ENCODE measurements at places on chromosomes 2 and 18.

DNA sequence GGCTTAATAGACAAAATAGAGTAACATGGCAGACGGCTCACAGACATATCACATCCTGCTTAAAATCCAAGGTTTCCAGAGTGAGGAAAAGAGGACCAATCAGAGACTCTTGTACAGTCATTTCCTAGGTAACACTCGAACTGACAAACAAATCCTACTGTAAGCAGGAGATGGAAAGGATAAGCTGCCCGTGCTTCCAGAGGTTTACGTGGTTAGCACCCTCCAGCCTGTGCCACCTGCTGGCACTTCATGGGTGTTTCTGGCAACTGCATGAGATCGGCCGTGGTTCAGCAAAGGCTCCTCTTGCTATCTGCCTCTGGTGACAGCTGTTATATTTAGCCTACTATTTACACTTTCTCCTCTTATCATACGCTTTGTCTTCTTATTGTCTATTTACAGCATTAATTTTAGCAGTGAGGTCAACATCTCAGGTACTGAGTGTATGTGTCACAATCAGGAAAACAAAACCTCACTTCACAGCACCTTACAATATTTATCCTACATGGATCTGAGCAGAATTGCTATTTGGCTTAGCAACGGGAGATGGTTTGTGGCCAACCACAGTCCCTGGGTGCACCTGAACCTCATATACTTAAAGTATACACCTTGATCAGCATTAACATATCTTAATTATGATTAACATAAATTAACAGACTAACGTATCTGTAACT lies 226.9 kb downstream of the TMEM163 start:
- DNase-seq: no peak

DNA sequence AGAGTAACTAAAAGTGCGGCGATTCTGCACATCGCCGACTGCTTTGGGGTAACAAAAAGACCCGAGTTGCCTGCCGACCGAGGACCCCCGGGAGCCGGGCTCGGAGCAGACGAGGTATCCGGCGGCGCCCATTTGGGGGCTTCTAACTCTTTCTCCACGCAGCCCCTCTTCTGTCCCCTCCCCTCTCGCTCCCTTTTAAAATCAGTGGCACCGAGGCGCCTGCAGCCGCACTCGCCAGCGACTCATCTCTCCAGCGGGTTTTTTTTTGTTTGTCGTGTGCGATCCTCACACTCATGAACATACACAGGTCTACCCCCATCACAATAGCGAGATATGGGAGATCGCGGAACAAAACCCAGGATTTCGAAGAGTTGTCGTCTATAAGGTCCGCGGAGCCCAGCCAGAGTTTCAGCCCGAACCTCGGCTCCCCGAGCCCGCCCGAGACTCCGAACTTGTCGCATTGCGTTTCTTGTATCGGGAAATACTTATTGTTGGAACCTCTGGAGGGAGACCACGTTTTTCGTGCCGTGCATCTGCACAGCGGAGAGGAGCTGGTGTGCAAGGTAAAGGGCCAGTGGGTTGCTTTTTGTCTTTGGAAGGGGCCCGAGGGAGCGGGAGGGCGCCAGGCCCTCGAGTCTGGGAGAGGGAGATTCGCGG lies 1.4 kb downstream of the TRIB2 start:
- peak; percentile 34 for DNase-seq

DNA sequence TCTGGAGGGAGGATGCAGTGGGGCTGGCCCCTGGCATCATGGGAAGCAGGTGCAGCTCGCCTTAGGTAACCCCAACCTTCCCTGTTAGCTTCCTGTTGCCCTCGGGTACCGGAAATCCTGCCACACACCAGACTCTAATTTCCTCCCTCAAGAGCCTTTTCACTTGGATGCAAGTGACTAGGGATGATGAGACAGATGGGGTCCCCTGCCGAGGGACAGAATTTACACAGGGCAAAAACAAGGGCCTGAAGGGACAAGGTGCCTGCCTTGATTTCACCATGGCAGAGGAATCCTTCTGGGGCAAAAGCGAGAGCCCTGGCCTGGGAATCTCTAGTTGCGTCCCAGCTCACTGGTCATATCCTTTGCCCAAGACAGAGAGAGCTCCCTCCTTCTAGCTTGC lies 263.1 kb downstream of the LOXHD1 start:
- no peak for DNase-seq

DNA sequence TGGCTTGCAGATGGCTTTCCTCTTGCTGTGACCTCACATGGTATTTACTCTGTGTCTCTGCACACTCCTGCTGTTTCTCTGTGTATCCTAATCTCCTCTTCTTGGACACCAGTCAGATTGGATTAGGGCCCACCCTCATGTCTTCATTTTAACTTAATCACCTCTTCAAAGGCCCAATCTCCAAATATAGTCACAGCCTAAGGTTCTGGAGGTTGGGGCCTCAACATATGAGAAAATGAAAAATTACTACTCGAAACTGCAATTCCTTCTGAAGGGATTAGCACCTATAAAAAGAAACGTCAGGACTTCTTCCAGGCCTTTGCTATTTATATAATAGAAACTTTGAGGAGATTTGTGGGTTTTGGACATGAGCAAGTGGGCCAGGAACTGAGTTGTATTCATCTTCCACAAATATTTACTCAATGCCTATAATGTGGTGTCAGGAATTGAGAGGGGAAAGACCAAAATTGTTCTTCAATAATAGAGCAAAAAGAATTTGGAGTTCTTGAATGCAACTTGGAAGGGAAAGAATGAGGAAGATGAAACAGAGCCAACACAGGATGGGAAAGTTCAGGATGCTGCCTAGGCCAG lies 270.0 kb upstream of the FN1 start:
- no peak for DNase-seq

GRCh38 chr2:216031960-216032689 lies 18.8 kb upstream of the MREG start:
- peak; percentile 37 for DNase-seq

DNA sequence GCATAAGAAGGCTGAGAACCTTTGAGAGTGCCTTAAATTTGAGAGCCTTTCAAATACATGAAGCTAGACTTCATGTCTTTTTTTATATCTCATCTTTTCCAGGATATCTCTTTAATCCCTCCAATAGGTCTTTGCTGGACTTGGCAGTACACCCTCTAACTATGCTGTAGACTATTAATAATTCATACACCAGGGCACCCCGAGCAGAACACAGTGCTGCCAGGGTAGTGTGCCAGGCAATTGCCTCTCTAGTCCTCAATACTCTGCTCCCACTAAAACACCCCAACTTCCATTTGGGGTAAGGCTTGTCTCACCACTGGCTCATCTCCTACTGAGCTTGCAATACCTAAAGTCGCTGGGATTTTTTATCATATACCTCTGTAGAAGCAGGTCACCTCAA lies 80.8 kb downstream of the VIT start:
- no peak for DNase-seq

DNA sequence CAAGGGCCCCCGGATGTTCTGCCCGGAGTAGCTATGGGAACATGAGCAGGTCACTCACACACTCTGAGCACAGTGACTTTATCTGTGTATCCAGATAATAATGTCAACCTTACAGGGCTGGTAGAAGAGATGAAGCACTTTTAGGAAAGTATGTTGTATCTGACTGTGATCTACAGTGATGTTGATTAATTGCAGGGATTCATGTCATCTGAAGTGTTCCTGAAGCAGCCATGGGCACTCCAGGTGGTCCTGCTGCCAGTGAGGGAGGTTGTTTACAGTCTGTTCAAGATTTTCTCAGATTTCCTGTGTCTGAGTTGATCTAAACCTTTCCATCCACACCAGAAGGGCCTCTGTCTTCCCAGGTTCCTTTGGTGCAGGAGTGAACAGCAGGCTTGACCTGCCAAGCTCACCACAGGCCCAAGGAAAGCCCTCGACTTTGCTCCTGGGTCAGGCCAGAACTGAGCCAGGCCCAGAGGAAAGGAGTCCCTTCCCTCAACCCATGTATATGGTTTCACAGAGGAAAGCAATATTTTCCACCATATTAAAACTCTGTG lies 28.0 kb downstream of the KIAA2012 start:
- no peak for DNase-seq

- DNase-seq: no peak
These were observed 238.7 kb upstream of the SOX11 start for GRCh38 chr2:5453220-5454050.

DNA sequence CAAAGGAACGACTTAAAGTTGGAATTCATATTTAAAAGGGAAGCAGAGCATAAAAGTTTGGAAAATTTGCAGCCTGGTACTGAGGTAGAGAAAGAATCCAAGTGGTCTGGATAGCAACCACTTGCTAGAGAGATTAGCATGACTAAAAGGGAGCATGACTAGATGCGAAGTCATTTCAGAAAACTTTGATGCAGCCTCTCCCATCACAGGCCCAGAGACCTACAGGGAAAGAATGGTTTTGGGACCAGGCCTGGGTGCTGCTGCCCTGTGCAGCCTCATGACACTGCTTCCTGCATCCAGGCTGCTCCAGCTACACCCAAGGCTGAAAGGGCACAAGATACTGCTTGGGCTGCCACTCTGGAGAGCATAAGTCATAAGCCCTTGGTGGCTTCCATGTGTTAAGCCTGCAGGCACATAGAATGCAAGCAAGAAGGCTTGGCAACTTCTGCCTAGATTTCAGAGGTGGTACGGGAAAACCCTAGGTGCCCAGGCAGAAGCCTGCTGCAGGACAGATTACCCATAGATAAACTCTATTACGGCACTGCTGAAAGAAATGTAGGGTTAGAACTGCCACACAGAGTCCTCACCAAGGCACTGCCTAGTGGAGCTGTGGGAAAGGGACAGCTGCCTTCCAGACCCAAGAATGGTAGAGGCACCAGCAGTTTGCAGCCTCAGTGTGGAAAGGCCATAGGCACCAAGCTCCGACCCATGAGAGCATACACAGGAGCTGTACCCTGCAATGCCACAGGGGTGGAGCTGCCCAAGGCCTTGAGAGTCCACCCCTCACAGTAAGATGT lies 12.6 kb upstream of the CHN1 start:
- DNase-seq: no peak

GRCh38 chr2:86679036-86679435 lies 41.1 kb upstream of the RMND5A start:
- DNase-seq: no peak

GRCh38 chr2:26477126-26477910 lies 606 bp downstream of the OTOF start:
- DNase-seq: no peak

DNA sequence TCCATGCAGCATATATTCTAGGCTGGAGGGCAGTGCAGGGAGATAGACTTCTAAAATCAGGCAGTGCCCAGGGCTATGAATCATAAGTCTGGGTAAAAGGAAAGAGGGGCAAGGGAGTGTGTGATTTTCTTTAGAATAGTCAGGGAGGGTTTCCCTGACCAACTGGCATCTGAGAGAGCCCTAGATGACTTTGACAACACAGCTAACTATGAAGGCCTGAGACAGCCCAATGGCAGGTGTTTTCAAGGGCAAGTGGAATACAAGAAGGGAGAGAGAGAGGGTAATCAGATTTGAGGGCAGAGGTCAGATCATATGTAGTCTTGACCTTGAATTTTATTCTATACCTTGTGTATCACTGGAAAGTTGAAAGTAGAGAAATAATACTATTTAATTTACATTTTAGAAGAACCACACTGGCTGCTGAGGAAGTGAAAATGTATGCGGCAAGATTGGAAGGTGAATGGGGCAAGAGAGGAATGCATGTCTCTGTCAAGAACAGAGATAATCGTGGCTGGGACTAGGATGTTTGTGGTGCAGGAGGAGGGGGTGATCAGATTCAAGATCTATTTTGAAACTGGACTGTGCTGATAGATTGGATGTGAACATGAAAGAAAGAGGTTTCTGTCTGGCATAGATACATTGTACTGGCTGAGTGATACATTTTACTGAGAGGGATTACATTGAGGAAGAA lies 1.9 kb upstream of the ITGB6 start:
- DNase-seq: no peak

DNA sequence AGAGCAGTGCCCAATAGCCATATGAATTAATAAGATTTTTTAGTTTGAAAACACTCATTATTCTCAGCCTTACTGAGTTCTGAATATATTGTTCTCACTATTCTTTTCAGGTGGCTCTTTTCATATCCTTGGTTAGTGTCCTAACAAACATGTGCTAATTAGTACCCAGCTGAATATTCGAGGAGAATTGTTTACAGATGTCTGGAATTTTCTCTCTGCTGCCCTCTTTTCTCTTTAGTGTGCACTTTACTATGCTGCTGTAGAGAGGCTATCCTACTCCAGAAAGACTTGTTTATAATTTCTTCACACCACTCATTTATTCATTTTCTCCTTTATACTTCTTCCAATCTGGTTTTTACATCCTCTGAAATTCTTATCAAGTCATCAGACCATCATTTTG lies 405.3 kb downstream of the SPAG16 start:
- no peak for DNase-seq

GRCh38 chr2:133171393-133172004 lies 396.8 kb downstream of the NCKAP5 start:
- DNase-seq: peak; percentile 21

DNA sequence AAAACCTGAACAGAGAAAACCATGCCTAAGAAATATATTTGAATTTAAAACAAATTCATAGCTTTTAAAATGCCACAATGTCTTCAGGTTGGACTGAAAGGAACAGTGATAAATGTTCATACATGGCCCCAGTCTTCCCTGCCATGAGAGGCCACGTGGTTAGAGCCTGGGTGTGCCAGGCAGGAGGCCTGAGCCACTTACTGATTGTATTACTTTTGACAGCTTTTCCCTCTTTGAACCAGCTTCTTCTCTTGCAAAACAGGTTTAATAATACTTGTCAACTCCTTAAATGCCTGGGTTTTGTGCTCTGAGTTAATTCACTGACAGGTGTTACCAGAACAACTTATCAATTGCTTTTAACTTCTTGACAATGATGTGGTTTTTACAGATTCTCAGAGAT lies 27.0 kb downstream of the RBKS start:
- DNase-seq: no peak

GRCh38 chr2:22600156-22600555 lies 784.8 kb upstream of the KLHL29 start:
- no peak for DNase-seq

GRCh38 chr18:961644-962355 lies 57.1 kb downstream of the ADCYAP1 start:
- peak; percentile 44 for DNase-seq

DNA sequence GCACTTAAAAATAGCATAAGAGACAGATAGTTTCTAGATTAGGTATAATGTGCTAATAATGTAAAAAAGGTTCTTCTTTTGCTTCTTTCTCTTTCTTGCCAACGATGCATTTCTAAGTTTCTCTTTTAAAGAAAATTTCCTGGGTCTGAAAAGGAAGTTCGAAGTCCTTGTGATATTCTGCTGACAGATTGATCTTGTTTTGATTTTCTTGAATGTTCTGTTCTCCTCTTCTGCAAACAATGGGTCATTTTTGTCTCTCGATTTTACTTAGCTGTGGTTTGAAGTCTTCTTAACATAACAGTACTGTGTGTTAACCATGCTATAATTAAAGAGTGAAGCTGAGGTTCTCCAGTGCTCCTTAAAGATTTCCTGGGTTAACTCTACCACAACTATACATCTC lies 61.1 kb upstream of the ACYP2 start:
- DNase-seq: no peak

Measured in AG08396 (cell line).